ENCODE measurements at places on chromosomes 6 and 20.

DNA sequence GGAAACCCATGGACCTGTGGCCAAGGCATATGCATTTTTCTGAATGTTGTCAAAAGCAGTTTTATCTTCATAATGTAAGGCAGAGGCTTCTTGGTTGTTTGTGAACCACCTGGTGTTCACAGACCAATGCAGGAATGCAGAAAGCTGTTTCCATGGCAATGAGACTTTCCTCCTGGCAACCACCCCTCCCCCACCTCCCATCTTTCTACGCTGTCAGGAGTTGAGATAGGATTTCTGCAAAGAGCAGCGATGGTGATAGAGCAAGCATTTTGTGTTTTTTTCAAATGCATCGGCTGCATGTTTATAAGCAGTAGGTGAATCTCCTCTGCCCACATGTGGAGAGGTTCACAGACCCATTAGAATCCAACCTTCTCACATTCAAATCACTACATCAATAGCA, 114.1 kb upstream of the SMLR1 start:
- no peak for DNase-seq

DNA sequence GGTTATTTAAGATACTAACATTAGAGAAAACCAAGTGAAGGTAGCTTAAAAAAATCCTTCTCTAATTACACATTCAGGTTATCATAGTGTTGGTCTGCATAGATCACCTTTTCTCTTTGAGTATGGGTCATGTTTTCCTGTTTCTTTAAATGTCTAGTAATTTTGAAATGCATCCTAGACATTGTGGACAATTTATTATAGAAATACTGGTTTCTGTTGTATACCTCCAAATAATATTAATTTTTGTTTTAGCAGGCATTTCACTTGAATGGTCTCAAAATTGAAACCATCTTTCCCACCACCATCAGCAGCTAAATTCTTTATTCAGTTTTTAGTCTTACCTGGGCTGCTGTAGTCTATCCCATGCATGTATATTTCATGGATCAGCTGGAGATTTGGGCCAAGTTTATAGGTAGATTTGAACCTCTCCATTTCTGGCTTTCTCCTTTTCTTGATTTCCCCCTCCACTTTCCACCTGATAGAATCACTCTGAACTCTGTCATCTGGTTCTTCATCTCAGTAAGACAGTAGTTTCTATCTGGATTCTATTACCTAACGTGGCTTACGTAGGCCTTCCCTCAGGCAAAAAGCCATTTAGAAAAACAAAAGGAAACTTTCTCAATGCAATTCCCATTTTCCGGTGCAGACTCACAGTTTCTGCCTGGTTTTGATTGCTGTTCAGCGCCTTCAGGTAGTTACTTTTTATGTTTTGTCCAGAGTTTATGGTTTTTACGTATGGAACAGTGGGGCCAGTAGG, 52.3 kb downstream of the ZFAND3 start:
- no peak for DNase-seq

DNA sequence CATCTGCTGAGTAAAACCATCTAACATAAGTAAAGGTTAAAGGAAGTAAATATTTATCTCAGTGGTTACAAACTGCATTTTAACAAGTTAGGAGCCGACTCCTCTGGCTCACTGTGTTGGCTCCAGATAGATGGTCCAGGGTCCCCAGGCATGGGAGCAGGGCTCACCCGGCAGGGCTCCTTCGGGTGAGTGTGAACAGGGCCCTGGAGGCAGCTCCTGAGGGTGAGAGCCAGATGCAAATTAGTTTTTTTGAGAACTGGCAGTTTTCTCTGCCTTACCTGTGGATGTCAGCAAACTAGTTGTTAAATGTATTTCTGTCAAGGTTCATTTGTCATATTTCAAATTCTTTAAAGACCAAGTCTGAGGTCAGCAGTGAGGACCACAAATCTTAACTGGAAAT, 21.5 kb downstream of the TPBG start:
- DNase-seq, result no peak

- peak; percentile 45 for DNase-seq
Measured at GRCh38 chr6:33430991-33431879, 11.4 kb downstream of the SYNGAP1 start.

GRCh38 chr6:95143408-95144180, 433.7 kb upstream of the MANEA start:
- no peak for DNase-seq

GRCh38 chr6:22499815-22500214, 69.6 kb upstream of the HDGFL1 start:
- DNase-seq, result no peak

- DNase-seq, result no peak
Measured at GRCh38 chr6:137044366-137045221, at the start of gene IL20RA. TSS of gene IL20RA (minus strand) at chr6:137044965. CDS start at chr6:137044728, 237 bp downstream.

DNA sequence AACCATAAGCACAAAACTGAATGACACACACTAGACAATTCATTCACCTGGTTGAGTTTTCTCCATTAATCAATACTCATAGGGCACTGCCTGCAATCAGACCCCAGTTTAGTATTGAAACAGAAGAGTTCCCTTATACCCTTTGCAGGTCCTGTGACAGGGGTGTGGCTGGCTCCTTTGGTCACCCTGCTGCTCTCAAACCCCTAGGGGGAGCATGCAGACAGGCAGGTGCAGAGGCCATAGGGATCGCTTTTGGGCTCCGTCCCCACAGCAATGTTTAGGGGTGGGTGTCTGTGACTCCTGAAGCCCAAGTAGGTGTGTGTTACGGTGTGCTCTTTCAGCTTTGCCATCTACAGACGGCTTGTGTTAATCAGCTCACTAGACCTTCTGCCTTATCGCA, 210.4 kb downstream of the CENPW start:
- no peak for DNase-seq

DNA sequence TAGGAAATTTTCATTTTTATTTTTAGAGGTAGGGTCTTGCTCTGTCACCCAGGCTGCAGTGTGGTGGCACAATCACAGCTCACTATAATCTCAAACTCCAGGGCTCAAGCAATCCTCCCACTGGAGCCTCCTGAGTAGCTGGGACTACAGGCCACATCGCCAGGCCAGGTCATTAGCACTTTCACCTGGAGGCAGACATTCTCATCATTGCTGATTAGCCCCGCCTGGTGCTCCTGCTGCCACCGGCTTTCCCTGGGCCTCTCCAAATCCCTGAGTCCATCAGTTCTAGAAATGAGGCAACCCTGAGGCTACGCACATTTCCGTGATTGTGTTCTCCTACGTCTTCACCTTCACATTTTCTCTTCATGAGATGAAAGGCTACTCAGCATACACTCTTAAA, 607.7 kb upstream of the NRSN1 start:
- no peak for DNase-seq

- no peak for DNase-seq
Measured at GRCh38 chr20:51034476-51034875, 11.6 kb upstream of the KCNG1 start.

DNA sequence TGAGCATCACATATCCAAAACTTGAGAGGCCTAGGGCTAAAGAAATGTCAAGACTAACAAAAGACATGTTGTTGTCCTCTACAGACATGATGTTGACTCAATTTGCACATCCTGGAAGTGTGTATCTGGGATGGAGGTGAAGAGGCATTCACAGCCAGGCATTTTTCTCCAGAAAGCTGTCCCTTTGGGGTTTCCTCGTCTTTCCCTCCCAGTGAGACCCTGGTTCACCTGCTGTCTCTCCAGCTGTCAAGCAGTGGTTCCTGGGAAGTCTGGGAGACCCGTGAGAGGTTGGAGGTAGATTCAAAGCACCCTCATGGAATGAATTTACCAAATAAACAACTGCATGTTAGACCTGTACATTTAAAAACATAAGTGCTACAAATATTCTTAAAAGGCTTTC, 32.1 kb downstream of the BACH2 start:
- DNase-seq, result no peak

GRCh38 chr20:36777576-36777975, 4.0 kb upstream of the DSN1 start:
- DNase-seq, result no peak

DNA sequence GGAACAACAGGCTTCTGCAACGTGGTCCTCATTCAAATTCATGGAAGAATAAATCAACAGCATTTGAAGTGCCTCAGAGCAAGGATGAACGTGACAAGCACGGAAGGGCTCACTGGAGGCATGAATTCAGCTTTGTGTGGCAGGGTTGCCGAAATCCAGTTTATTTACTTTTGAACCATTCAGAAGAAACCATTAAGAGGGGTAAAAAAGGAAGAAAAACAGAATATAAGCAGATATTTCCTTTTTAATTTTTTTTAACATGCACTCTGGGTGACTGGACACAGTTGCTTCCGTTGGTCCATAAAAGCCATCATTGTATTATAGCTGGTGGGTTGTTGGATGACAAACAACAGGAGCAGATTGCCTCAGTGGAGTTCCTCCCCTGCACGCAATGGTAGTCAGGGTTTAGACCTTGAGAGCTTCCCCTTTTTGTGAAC, 17.3 kb upstream of the SNRPB2 start:
- no peak for DNase-seq

- no peak for DNase-seq
Measured at GRCh38 chr6:24951811-24952299, 16.1 kb upstream of the RIPOR2 start.

DNA sequence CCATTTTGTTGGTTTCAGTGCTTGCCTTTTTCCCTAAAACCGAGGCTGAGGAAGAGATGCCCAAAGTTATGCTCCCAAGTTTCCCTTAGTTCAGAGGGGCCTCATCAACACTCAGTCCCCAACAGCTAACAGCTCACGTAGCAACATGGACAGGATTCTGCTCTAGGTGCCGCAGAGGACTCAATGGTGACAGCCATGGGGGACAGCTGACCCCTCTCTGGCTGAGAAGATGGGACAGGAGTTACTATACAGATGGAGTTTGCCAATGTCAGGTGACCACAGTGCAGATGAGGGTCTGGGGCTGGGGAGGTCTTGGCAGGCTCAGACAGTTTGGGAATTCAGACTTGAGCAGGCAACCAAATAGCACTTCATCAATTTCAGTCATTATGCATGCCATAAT, 67.3 kb downstream of the NPEPL1 start:
- DNase-seq, result no peak

DNA sequence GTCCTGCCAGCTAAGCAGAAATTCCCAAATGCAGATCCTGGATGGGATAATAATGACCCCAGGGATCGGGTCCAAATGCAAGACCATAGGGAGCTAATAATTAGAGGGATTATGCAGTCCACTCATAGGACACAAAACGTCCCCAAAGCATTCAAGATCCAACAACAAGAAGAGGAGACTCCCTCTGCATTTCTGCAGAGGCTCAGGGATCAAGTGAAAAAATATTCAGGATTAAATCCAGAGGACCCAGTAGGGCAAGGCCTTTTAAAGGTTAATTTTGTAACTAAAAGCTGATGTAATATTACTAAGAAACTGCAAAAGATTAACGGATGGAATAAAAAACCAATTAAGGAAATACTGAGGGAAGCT, 22.2 kb downstream of the HLA-A start:
- DNase-seq, result no peak

GRCh38 chr20:692044-692443, 16.4 kb upstream of the SCRT2 start:
- no peak for DNase-seq

GRCh38 chr6:133630651-133631050, 258.3 kb upstream of the TCF21 start:
- DNase-seq, result no peak

- no peak for DNase-seq
Measured at GRCh38 chr6:52186480-52186879, 305 bp downstream of the IL17A start.

DNA sequence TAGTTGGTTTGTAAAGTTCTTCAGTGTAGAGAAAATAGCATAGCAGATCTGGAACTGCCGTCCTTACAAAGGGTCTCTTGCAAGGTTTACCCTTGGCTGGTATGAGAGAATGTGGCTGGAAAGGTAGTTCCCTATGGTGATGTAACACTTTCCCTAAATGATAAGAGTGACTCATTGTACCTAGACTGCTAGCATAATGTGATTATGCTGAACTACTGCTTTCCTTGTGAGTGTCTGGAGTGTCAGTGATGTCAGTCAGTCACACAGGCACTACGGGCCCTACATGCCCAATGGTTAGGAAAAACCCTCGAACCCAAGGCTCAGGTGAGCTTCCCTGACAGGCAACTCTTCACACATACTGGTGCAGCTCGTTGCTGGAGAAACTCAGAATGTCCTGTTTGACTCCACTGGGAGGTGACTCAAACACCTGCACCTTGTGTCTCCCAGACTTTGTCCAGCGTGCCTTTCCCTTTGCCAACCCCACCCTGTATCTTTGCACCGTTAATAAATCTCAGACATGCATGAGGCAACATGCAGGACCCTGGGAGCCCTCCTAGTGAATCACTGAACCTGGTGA, 28.4 kb upstream of the LY86 start:
- no peak for DNase-seq

- DNase-seq, result no peak
Measured at GRCh38 chr6:119447921-119448320, 98.4 kb upstream of the MAN1A1 start.

- peak; percentile 48 for DNase-seq
Measured at GRCh38 chr20:43442282-43442880, 15.3 kb upstream of the SRSF6 start.

DNA sequence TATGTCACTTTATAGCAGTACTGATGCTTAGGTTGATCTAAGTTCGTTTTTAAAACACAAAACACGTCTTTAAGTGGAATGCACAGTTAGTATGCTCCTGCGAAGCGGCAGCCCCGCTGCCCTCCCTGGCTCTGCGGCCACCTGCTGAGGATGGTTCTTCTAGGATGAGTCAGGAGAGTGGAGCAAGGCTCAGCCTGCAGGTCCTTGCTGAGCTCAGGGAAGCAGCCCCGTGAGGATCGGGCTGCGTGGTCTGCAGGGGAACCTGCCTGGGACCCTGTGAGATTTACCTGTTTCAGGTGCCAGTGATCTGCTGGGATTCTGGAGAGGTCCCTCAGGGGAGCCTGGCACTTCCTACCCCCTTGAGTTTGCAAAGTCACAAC, 57.5 kb downstream of the SYNJ2 start:
- no peak for DNase-seq

DNA sequence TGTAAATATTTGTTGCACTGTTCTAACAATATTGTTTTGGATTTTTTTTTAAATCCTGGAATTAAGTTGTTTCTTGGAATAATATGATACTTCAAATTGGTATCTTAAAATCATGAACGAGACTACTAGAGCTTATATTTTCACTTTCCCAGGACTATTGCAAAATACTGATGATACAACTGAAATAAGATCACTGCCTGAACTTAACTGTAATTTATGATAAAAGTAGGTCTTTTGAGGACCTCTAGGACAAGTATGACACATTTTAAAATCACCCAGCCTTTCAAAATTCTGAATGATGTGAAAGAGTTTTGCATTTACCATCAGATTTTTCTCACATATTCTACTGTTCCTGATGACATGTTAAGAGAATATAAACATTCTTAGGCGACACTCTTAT, 8.6 kb upstream of the UBE2J1 start:
- no peak for DNase-seq

- DNase-seq, result peak; percentile 89
Measured at GRCh38 chr20:58251979-58252591, 23.6 kb upstream of the ANKRD60 start.

DNA sequence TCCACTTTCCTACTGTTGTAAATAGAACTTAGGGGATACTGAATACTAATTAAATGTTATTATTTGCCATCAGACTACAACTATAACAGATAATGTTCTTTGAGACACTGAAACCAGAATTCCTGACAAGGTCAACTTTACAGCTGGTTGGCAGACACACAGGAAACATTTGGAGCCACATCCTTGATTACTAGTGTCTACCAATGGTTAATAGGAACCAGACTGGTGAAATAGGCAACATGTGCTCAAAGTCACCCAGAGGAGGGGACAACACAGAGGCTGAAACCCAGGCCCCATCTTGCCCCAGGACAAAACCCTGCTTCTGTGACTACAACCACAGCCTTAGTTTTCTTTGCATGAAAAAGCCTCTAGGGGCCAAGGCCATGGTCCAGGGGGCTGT, 47.8 kb upstream of the NT5E start:
- DNase-seq, result no peak
